ENCODE measurements at places on chromosomes 1 and 21. TPM values are rescaled to one million over a fixed set of nuclear protein-coding genes. Genes with fewer than 3 reads are reported as not detected.
A peak's percentile ranks its signal among the peaks of the same experiment; 100 is the strongest.

The MFAP2 gene
- total RNA-seq = not detected

DNA sequence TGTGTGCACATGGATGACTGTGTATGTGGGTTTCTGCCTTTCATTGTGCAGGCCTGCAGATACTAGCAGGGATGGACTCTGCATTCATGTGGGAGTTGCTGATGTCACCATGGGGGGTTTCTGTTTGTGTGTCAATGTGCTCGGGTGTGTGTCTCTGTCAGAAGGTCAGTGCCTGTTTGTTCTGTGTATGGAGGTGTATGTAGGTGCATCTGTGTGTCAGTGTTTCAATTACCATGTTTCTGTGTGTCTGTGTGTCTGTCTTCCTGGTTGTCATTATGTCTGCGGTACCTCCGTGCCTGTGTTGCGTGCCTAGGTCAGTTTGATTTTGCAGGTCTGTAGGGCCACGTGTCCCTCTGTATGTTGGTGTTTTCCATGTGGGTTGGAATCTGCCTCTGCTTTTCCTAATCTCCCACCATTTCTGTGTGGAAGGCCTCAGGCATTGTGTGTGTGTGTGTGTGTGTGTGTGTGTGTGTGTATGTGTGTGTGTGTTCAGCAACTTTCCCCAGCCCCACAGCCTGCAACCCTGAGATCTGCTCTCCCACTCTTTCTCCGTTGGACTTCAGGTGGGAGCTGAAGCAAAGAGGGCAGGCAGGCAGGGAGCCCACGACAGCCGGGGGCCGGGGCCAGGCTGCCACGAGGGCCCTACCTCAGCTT lies 36.7 kb upstream of the WASF2 start:
- H3K27ac ChIP-seq = peak overlapping the region; percentile 74
- DNase-seq = no peak
- H3K27me3 ChIP-seq = no peaks in the 10 kb centered on the region
- H3K36me3 ChIP-seq = peaks cover 2% of the 10 kb centered on the region

- no peak overlapping the region for H3K27ac ChIP-seq
- no peaks in the 10 kb centered on the region for H3K27me3 ChIP-seq
- H3K36me3 ChIP-seq = no peaks in the 10 kb centered on the region
- H3K4me1 ChIP-seq = no peaks in the 10 kb centered on the region
These were observed 21.8 kb upstream of the COL18A1 start for GRCh38 chr21:45383111-45383614.

GRCh38 chr21:9838738-9839642 lies 682.4 kb upstream of the TPTE start:
- DNase-seq = no peak
- H3K27me3 ChIP-seq = no peaks in the 10 kb centered on the region
- no peaks in the 10 kb centered on the region for H3K4me1 ChIP-seq
- H3K36me3 ChIP-seq = no peaks in the 10 kb centered on the region
- H3K4me3 ChIP-seq = no peak overlapping the region

DNA sequence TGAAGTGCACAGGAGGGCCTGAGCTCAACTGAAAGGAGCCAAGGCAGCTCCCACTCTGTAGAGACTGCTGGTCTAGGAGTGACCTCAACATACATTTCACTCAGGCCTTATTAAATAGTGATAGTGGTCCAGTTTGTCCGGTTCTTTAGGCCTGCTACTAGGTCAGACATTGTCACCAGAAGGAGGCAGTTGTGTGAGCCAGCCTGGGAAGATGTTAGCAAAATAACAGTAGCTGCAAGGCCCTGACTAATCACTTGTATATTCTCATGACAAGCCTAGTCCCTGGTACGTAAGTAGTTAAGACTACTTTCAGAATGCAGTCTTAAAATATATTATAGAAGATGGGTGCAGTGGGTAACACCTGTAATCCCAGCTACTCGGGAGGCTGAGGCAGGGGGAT lies 264.0 kb upstream of the CAMK1G start:
- no peaks in the 10 kb centered on the region for H3K27me3 ChIP-seq
- H3K4me1 ChIP-seq = no peaks in the 10 kb centered on the region
- no peaks in the 10 kb centered on the region for H3K36me3 ChIP-seq
- no peak for DNase-seq
- H3K27ac ChIP-seq = no peak overlapping the region

DNA sequence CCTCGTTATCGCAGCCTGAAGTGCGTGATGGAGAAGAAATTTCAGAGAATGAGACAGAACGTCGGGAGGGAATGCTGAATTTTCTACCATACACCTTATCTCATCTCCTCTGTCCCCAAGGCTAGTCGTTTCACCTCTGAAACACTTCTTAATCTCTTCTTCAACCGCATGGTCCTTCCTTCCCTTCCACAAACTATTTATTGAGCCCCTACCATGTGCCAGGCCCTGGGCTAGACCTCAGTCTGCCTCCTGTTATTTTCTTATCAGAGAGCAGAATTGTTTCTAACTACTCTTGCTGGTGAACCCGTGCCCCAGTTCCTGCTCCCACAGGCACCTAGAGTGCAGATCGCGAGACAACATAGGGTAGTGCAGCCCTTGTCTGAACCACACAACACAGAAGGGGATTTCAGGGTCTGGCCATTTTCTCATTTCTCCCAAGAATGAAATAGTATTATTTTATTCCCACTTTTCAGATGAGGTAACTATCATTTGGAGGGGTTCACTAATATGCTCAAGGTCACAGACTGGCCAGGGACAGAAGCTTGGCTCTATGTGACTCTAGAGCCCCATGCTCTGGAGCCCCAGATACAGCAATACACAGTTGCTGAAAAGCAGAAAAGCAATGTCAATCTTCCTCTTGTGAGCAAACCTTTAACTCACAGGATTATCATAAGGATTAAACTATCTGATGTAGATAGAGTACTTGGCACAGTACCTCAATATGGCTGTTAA lies 598 bp upstream of the ADIPOR1 start:
- peaks cover 2% of the 10 kb centered on the region for H3K27me3 ChIP-seq
- peak overlapping the region; percentile 80 for H3K27ac ChIP-seq
- H3K36me3 ChIP-seq = peaks cover 17% of the 10 kb centered on the region
- H3K4me1 ChIP-seq = peaks cover 39% of the 10 kb centered on the region

GRCh38 chr1:188444526-188444925 lies 1615.8 kb downstream of the PLA2G4A start:
- no peak overlapping the region for H3K4me3 ChIP-seq
- no peak overlapping the region for H3K27ac ChIP-seq
- H3K27me3 ChIP-seq = no peaks in the 10 kb centered on the region
- H3K4me1 ChIP-seq = no peaks in the 10 kb centered on the region

DNA sequence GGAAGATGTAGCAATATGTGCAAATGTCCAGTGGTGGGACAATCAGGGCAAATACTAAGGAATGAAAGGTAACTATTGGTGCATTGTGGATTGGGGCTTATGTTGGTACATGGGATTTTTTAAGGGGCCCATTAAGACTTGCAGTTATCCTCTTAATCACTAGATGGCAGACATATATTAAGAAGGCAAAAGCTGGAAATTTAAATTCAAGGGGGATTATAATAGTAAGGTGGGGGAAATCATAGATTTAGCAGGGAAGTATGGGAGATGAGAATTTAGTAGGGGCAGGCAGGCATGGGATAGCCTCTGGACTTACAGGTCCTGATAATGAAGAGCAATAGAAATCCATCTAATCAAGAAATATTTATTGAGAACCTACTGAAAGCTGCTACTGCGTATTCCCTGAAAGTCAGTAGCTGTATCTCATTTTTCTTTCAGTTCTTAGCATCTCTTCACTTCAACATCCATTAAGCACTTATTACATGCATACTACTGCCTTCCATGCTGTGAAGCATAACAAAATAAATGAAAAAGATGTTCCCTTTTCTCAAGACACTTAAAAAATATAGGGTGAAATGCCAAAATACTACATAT lies 251.8 kb downstream of the CRB1 start:
- no peak for DNase-seq
- peaks cover 7% of the 10 kb centered on the region for H3K4me1 ChIP-seq
- H3K27me3 ChIP-seq = no peaks in the 10 kb centered on the region
- H3K27ac ChIP-seq = no peak overlapping the region
- H3K36me3 ChIP-seq = no peaks in the 10 kb centered on the region

DNA sequence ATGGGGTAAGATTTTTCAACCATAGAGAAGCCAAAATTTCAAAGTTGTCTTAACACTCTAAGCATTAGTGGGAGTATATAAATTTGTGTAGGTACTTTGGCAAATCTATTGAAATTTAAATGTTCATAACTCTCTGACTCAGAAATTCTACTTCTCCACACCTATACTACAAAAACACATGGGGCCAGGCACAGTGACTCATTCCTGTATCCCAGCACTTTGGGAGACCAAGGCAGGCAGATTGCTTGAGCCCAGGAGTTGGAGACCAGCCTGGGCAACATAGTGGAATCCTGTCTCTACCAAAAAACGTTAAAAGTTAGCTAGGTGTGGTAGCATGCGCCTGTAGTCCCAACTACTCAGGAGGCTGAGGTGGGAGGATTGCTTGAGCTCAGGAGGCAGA lies 41.3 kb upstream of the RAVER2 start:
- no peak overlapping the region for H3K27ac ChIP-seq
- no peaks in the 10 kb centered on the region for H3K36me3 ChIP-seq
- no peak overlapping the region for H3K4me3 ChIP-seq
- H3K27me3 ChIP-seq = peaks cover 5% of the 10 kb centered on the region

GRCh38 chr1:59008599-59009347 lies 224.9 kb upstream of the JUN start:
- DNase-seq = no peak

DNA sequence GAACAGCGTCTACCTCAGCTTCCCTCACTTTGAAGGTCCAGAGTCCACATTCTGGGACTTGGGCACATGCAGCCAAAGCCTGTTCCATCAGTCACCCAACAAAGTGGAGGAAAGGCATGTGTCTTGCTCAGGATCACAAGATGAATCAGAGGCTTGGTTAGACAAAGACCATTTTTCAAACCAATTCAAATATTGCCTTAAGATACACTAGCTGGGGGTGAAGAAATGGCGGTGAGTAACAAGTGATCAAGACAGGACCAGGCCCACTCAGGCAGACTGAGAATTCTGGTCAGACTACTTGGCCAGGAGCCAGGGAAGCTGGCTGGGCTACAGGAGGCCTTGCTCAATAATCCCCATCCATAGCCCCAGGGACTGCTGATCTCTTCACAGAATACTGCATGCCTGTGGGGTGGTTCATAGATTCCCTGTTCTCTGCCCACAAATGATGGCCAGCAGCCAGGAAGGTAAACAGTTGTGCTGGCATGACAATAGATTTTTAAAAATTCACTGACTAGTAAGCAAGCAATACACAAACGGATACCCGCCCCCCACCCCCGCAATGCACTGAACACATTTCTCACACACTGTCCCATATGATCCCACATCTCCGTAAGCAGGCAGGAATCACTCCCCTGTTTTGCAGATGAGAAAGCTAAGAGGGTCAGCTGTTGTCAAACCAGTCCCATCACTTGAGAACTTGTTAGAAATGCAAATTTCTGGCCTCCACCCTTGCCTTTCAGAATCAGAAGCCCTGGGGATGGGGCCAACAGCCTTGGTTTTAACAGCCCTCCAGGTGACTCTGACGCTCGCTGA lies 27.2 kb downstream of the ERI3 start:
- no peak for DNase-seq
- no peak overlapping the region for H3K27ac ChIP-seq
- H3K4me3 ChIP-seq = no peak overlapping the region
- no peaks in the 10 kb centered on the region for H3K4me1 ChIP-seq

All from activated T-helper 1 cell treated with anti-CD3 and anti-CD28 coated beads, Interleukin-12 subunit alpha, Interleukin-12 subunit beta, Interleukin-2, Interleukin-4 antibody, amounts not matched to agents 30 ng/mL and 10 ng/mL and 1 ng/mL, durations not matched to agents 14 hours and 24 hours and 36 hours (primary cell).